ENCODE measurements at places on chromosomes 2 and 18. TPM values are rescaled to one million over a fixed set of nuclear protein-coding genes. Genes with fewer than 3 reads are reported as not detected.

The RESP18 gene
- total RNA-seq: not detected

The REEP1 gene
- 0.63 TPM for total RNA-seq

The HOXD13 gene
- not detected for total RNA-seq

The C2orf66 gene
- not detected for total RNA-seq

The ERICH2 gene
- total RNA-seq: not detected

The CCBE1 gene
- total RNA-seq: under 0.01 TPM

The C2orf15 gene
- total RNA-seq: 0.21 TPM

The CYP26B1 gene
- total RNA-seq: under 0.01 TPM

The CNGA3 gene
- not detected for total RNA-seq

The CNOT9 gene
- total RNA-seq: 65.9 TPM

The CDKL4 gene
- total RNA-seq: not detected

The POTEI gene
- total RNA-seq: under 0.01 TPM

The KIAA2012 gene
- not detected for total RNA-seq

The DLX1 gene
- not detected for total RNA-seq

The UGT1A8 gene
- total RNA-seq: not detected

The SMYD1 gene
- total RNA-seq: under 0.01 TPM

The SLC5A7 gene
- total RNA-seq: under 0.01 TPM

The PLEKHH2 gene
- total RNA-seq: 2.3 TPM

The L3MBTL4 gene
- total RNA-seq: 3.0 TPM

The HOXD4 gene
- total RNA-seq: 0.21 TPM

The ANKRD23 gene
- 2.2 TPM for total RNA-seq

The FHOD3 gene
- total RNA-seq: not detected

The FKBP1B gene
- 4.5 TPM for total RNA-seq

The TMEM169 gene
- 0.42 TPM for total RNA-seq

The EDAR gene
- total RNA-seq: 2.5 TPM

The ACADL gene
- not detected for total RNA-seq

The LYPD1 gene
- total RNA-seq: not detected

The SETBP1 gene
- total RNA-seq: 5.0 TPM

The GIGYF2 gene
- 59.7 TPM for total RNA-seq

The ATP6V1B1 gene
- total RNA-seq: not detected

The PAX8 gene
- total RNA-seq: 0.31 TPM

The FRZB gene
- under 0.01 TPM for total RNA-seq

The STEAP3 gene
- 1.5 TPM for total RNA-seq

The CLHC1 gene
- 4.9 TPM for total RNA-seq

The NEDD4L gene
- total RNA-seq: 8.7 TPM

The CHRND gene
- not detected for total RNA-seq

The GALR1 gene
- under 0.01 TPM for total RNA-seq

The KIF3C gene
- 1.7 TPM for total RNA-seq

The AGBL5 gene
- total RNA-seq: 8.9 TPM

The RAB27B gene
- 14.3 TPM for total RNA-seq

The ALPI gene
- not detected for total RNA-seq

The GTF2A1L gene
- not detected for total RNA-seq

The MGAT4A gene
- total RNA-seq: 207 TPM

The BCL11A gene
- total RNA-seq: 11.2 TPM

The TAF4B gene
- total RNA-seq: 28.1 TPM

The PSTPIP2 gene
- total RNA-seq: 27.9 TPM

The TRIM43 gene
- not detected for total RNA-seq

The INPP1 gene
- total RNA-seq: 2.2 TPM

The DAW1 gene
- not detected for total RNA-seq

The RAD51AP2 gene
- not detected for total RNA-seq

The PAPOLG gene
- total RNA-seq: 21.6 TPM

The CUL3 gene
- 108 TPM for total RNA-seq

The MBP gene
- 80.7 TPM for total RNA-seq

The STARD7 gene
- 96.8 TPM for total RNA-seq

The SUMO1 gene
- total RNA-seq: 100 TPM

The MRO gene
- under 0.01 TPM for total RNA-seq

The RBKS gene
- 12.1 TPM for total RNA-seq

The EFHD1 gene
- 0.42 TPM for total RNA-seq
